Body of pancreas (tissue), 4 donors: ENCODE measurements at places on chromosomes 11 and 22. TPM values are rescaled to one million over a fixed set of nuclear protein-coding genes. Genes with fewer than 3 reads are reported as not detected.

PRG3 gene
- total RNA-seq = not detected

ROBO4 gene
- total RNA-seq = 13.2 TPM

DNA sequence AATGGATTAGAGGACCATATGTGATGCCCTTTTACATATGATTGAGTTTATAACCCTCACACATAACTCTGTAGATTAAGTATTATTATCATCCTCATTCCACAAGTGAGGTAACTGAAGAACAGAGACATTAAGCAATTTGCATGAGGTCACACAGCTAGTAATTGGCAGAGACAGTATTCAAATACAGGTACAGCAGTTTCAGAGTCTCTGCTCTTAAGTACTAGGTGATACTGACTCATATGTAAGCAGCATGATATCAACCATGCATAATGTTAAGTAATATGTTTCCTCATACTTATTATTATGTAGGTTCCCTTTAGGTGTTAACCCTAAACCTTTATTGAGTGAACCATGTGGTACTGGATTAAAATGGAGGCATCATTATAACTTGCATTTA lies 1562.4 kb upstream of the RAG2 start:
- no peak overlapping the region for H3K27ac ChIP-seq
- H3K27me3 ChIP-seq = no peaks in the 10 kb centered on the region
- no peaks in the 10 kb centered on the region for H3K36me3 ChIP-seq
- no peaks in the 10 kb centered on the region for H3K4me1 ChIP-seq
- no peak for DNase-seq

GAB4 gene
- total RNA-seq = not detected

DNA sequence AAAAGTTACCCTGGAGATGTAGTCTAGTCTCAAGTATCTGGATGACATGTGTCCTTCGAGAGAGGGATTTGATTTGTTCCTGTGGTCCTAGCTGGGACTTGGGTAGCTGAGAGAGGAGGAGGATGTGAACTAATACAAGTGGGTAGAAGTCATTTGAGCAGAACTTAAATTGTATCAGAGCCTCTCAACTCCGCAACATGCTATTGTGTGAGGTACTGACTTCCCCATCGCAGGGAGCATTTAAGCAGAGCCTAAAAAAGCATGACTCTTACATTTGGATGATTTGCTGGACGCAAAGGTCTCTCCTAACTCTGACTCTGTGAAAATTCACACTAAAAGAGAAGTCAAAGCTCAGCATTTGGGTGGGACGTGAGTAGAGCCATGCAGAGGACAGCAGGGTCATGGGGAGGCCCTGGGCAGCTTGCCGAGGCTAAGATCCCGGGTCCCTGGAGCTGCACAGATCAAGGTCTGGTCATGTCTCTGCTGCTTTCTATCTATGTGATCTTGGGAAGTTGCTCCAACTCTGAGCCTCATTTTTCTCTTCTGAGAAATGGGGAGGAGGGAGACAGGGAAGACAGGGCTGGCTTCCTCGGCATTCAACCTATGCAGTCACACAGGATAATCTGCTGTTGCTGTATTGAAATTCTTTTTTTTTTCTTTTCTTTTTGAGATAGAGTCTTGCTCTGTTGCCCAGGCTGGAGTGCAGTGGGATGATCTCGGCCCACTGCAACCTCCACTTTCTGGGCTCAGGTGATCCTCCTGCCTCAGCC lies 44.9 kb downstream of the CD82 start:
- H3K27ac ChIP-seq = no peak overlapping the region
- no peaks in the 10 kb centered on the region for H3K27me3 ChIP-seq
- H3K36me3 ChIP-seq = no peaks in the 10 kb centered on the region
- H3K4me1 ChIP-seq = no peaks in the 10 kb centered on the region
- no peak overlapping the region for H3K4me3 ChIP-seq

DNA sequence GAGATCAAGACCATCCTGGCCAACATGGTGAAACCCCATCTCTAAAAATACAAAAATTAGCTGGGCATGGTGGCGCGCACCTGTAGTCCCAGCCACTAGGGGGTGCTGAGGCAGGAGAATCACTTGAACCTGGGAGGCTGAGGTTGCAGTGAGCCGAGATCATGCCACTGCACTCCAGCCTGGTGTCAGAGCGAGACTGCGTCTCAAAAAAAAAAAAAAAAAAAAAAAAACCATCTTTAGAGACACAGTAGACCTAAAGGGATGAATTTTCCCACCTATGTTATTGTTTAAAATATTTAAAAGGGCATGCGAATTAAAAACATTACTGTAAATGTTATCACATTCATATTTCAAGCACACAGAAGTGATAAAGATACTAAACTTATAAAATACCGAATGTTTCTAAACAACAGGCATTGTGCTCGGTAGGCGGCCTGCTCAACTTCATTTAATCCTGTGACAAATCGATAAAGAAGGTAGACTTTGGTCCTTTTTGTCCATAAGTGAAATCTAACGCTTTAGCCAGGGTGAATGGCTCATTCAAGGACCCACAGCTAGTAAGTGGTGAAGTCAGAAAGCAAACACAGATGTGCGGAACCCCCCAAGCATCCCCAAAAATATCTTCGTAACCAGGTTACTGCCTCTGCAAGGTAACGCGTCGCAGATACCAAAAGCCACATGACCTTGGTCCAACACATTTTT lies 16.1 kb downstream of the NCAPD3 start:
- H3K4me3 ChIP-seq = no peak overlapping the region
- H3K36me3 ChIP-seq = no peaks in the 10 kb centered on the region
- H3K27me3 ChIP-seq = no peaks in the 10 kb centered on the region
- H3K27ac ChIP-seq = no peak overlapping the region
- peak; percentile 38 for DNase-seq
- H3K4me1 ChIP-seq = no peaks in the 10 kb centered on the region

EIF1AD gene
- total RNA-seq = 28.0 TPM

DNA sequence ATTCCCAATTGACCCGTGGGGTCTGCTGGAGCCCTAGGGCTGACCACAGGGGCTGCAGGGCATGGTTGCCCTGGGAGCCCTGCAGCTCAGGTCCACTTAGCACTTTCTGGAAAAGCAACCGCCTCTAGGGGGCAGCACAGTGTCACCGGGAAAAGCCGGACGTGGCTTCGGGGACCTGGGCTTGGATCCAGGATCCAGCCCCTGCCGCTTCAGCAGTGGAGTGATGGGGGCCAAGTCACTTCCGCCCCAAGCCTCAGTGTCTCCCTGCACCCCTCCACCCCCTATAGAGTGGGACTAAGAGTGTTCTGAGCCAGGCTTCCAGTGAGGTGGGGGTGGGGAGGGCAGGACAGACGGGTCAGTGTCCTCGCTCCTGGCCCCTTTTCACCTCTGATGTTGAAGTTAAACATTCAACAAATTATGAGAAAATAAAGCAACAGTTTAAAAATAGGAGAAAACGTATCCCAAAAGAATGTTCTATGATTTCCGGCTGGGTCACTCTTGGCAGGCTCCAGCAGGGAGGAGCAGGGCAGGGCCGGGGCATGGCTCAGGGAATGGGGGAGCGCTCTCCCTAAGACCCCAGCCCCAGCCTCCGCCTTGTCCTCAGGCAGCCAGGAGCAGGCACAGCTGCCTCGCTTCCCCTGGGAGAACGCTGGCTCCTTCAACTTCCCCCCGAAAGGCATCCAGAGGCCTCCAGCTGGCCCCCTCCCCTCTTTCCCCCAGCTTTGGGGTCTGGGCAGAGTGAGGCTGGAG lies 96.5 kb upstream of the FGF3 start:
- peaks cover 51% of the 10 kb centered on the region for H3K4me1 ChIP-seq
- H3K27me3 ChIP-seq = peaks cover 7% of the 10 kb centered on the region
- no peak overlapping the region for H3K4me3 ChIP-seq
- H3K27ac ChIP-seq = peak overlapping the region; percentile 87
- DNase-seq = peak; percentile 88
- no peaks in the 10 kb centered on the region for H3K36me3 ChIP-seq

AMOTL1 gene
- 20.4 TPM for total RNA-seq

PARVG gene
- 8.8 TPM for total RNA-seq

DNA sequence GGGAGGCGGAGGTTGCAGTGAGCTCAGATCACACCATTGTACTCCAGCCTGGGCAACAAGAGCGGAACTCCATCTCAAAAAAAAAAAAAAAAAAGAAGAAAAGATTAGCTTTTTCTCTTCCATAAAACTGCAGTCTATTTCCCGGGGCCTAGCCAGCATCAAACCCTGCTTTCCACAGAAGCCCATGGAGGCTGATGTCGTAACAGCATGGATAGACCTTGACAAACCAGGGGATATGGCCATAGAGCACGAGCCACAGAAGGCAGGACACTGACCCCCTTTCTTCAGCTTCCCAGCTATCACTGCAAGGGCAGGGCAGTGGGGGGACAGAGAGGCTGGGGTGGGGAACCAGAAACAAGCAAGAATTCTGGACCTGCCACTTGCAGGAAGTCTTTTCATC lies 21.5 kb downstream of the HPS4 start:
- H3K4me1 ChIP-seq = peaks cover 8% of the 10 kb centered on the region
- no peak for DNase-seq
- no peak overlapping the region for H3K4me3 ChIP-seq
- no peak overlapping the region for H3K27ac ChIP-seq

CDC42EP2 gene
- total RNA-seq = 16.8 TPM

- H3K4me3 ChIP-seq = no peak overlapping the region
- no peak overlapping the region for H3K27ac ChIP-seq
- H3K27me3 ChIP-seq = no peaks in the 10 kb centered on the region
- no peak for DNase-seq
- no peaks in the 10 kb centered on the region for H3K36me3 ChIP-seq
- no peaks in the 10 kb centered on the region for H3K4me1 ChIP-seq
These were observed 285.4 kb downstream of the C11orf87 start for GRCh38 chr11:109707411-109707810.

DNA sequence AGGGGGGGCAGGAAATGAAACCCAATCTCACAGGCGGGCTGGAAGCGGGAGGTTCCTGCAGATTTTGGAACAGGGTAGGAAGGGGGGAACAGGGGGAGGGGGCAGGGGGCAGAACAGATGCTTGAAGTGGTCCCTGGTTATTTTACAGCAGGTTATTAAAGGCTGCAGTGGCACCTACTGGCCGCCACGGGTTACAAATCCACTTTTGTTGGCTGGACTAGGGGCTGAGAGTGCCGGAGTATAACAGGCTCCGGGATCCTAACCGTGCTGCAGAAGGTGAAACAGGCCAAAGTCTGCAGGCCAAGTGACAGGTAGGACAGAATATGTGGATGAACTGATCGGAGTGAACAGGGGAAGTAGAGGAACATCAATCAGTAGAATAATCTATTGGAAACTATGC lies 2.5 kb downstream of the ROBO3 start:
- no peak for DNase-seq
- H3K4me1 ChIP-seq = peaks cover 43% of the 10 kb centered on the region
- H3K27ac ChIP-seq = no peak overlapping the region
- no peak overlapping the region for H3K4me3 ChIP-seq

- peaks cover 13% of the 10 kb centered on the region for H3K4me1 ChIP-seq
- H3K27me3 ChIP-seq = no peaks in the 10 kb centered on the region
- no peaks in the 10 kb centered on the region for H3K36me3 ChIP-seq
- no peak overlapping the region for H3K4me3 ChIP-seq
- no peak overlapping the region for H3K27ac ChIP-seq
These were observed 86.6 kb downstream of the KCNQ1 start for GRCh38 chr11:2531277-2531986.

CUL5 gene
- 13.7 TPM for total RNA-seq

PDGFD gene
- 26.7 TPM for total RNA-seq

GRCh38 chr11:134916421-134917213 lies 504.6 kb upstream of the B3GAT1 start:
- DNase-seq = no peak
- H3K4me3 ChIP-seq = no peak overlapping the region
- H3K27me3 ChIP-seq = no peaks in the 10 kb centered on the region
- H3K36me3 ChIP-seq = no peaks in the 10 kb centered on the region
- no peak overlapping the region for H3K27ac ChIP-seq

NXPE2 gene
- not detected for total RNA-seq

DNA sequence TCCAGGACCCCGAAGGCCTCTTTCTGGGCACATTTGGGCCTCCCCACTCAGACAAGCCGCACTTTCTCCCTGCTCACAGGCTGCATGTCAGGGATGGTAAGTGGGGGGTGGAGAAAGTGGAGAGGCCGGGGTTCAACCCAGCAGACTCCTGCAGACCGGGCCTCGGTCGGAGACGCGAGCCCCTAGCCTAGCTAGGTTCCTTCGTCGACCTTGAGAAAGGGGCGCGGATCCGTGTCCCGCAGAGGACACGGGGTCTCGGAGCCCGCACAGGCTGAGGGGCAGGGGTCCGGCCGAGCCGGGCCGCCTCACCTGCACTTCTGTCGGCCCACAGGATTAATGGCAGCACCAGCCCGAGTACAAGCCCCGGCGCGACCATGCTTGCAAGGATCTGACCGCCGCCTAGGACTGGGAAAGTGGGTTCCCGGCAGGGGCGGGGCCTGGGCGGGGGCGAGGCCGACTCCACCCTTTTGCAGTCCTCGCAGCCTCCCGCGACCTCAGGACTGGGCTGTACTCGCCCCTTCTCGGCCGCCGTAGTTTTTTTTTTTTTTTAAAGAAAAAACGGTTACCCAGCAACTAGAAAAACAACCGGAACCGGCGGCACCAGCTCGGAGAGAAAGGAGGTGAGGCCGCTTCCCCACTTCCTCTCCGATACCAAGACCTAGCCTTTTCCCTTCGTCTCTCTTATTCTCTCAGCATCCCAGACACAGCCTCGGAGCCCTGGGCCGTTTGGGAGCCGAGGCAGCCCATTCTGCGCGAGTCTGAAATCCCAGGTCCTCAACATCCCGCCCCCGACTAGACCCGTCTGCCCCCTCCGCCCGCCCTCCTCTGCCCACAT lies at the start of the genes SIAE and SPA17:
SIAE (minus strand) TSS at position 407 of the 835 bp plus-strand sequence; CDS start at position 376, 31 bp downstream.
SPA17 (plus strand) TSS at position 572 of the 835 bp plus-strand sequence. CDS start 1,361 bp downstream, outside the sequence.
- peak; percentile 95 for DNase-seq
- H3K36me3 ChIP-seq = no peaks in the 10 kb centered on the region
- peak within 1 kb of the TSS; percentile 87 for H3K27ac ChIP-seq
- peaks cover 14% of the 10 kb centered on the region for H3K4me1 ChIP-seq
- H3K27me3 ChIP-seq = no peaks in the 10 kb centered on the region

GRCh38 chr22:23216461-23217170 lies 36.3 kb downstream of the BCR start:
- H3K36me3 ChIP-seq = no peaks in the 10 kb centered on the region
- H3K4me3 ChIP-seq = no peak overlapping the region
- no peak for DNase-seq
- H3K27me3 ChIP-seq = no peaks in the 10 kb centered on the region
- H3K27ac ChIP-seq = no peak overlapping the region

PKDREJ gene
- 0.33 TPM for total RNA-seq

SLC6A5 gene
- not detected for total RNA-seq

DNA sequence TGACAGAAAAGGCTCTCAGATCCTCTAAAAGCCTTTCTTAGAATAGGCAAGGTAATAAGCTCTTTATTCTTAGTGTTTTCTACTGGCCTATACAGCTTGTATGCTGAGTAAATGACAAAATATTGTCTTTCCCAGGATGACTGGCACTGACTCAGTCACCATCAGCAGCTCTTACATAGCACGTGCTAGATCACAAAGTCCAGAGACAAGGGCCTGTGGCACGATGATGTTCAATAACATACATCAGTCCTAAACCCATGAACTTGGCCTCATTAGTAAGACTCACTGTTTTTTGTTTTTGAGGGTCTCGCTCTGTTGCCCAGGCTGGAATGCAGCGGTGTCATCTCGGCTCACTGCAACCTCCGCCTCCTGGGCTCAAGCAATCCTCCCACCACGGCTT lies 42.7 kb downstream of the CELF1 start:
- no peaks in the 10 kb centered on the region for H3K36me3 ChIP-seq
- no peak overlapping the region for H3K4me3 ChIP-seq
- H3K4me1 ChIP-seq = peaks cover 52% of the 10 kb centered on the region
- no peaks in the 10 kb centered on the region for H3K27me3 ChIP-seq
- H3K27ac ChIP-seq = no peak overlapping the region
- no peak for DNase-seq

GRCh38 chr11:61545341-61545740 lies 35.5 kb downstream of the SYT7 start:
- DNase-seq = no peak
- no peak overlapping the region for H3K4me3 ChIP-seq
- no peaks in the 10 kb centered on the region for H3K4me1 ChIP-seq
- H3K27ac ChIP-seq = no peak overlapping the region
- H3K36me3 ChIP-seq = no peaks in the 10 kb centered on the region
- no peaks in the 10 kb centered on the region for H3K27me3 ChIP-seq

OR51I1 gene
- total RNA-seq = not detected

BDNF gene
- total RNA-seq = not detected
